Stimulated activated CD8-positive, alpha-beta memory T cell treated with anti-CD3 and anti-CD28 coated beads, Interleukin-4, amount 100 ng/mL, for 4 hours (primary cell): ENCODE measurements at places on chromosomes 2 and 18.

GRCh38 chr2:213252206-213252605 lies 32.1 kb upstream of the SPAG16 start:
- no peak for DNase-seq

- no peak for DNase-seq
Measured at GRCh38 chr18:23151414-23152099, 16.3 kb downstream of the CABLES1 start.

GRCh38 chr2:135590619-135591260 lies 59.5 kb downstream of the R3HDM1 start:
- DNase-seq: no peak

DNA sequence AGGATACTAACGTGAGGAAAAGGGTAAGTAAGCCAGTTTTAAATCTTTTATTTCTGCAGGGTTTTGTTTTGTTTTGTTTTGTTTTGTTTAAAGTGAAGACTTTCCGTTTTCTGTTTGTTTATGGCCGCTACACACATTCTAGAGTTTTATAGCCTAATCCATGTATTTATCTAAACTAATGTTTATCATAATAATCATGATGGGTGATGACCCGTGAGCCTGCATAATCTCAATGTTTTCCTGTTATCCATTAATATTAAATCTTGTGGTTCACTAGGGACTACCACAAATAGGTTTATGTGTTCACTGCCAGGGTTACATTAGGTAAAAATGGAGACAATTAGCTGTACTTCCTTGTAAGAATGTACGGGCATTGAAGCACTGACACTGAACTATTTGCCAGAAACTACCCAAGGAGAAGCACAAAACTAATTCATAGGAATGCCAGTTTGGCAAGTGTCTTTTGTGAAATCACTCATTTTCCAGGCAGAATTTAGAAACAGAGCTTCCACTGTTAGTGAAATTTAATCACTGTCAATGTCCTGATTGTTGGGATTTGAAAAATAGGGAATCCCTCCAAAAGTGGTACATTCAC lies 574.8 kb downstream of the LRP1B start:
- no peak for DNase-seq

- no peak for DNase-seq
Measured at GRCh38 chr2:38017836-38018235, 58.1 kb downstream of the CYP1B1 start.
